ENCODE measurements at places on chromosomes 3 and 15.

DNA sequence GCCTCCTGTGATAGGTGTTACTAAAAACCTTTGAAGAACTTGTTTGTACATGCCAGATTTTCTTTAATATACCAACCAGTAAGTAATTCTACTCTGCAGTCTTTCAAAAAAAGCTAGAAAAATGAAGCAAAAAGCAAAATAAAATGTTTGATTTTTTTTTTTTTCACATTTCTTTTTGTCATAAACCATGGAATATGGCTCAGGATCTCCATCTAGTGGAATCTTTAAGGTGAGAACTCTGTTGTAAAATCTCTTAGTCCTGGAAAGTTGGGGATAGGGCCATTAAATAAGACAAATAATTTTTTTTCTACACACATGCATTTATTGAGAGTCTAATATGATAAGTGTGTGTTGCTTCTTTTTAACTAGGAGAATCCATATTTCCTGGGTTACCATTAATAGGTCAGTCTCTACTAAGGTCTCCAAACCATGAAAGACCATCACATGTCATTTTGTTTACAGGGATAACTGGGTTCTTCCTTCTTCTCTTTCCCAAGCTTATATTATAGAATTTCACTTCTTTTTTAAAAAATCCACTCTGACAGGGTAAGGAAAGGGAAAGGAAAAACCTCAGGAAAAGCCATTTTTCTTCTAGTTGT is 84.6 kb downstream of the SLC9A9 start:
- no peak for DNase-seq

DNA sequence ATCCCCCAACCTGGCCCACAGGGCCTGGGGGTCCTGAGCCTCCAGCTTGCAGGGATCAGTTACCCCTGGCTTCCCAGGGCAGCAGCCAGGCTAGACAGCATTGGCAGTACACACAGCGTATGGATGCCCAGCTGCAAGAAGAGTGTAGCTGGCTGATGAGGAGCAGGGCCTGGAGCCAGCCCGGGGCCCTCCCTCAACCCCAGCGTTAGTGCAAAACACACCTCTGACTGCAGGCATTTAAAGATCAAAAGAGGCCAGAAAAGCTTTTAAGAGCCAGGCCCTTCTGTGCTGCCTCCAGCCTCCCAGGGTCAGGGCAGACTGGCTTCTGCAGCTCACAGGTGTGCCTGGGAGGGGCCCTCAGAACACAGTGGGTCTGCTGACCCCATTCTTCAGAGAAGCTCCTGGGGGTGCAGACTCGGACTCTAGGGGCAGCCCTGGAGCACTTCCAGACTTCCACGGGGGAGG is 110.6 kb downstream of the ETFA start:
- DNase-seq, result no peak

DNA sequence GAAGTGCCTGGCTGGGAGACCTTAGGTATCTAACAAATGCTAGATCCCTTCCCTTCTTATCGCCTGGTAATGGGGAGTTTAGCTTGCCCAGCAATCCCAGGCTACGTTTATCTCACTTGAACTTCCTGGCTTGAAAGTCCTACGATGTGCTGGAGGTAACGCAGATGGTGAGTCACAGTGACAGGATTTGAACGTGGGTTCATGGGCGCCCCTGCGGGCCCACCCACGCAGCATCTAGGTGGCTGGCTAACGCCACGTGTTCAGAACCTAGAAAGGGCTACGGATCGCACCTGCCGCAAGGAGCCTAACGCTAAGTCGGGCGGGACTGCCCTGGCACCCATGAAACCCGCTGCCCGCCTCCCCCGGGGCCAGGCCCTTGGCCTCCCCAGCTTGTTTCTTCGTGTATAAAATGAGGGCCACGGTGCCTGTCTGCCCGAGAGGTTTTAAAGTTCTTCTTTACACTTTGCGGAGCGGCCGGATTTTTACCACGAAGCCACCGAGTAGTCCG is 600 bp upstream of the USP3 start:
- peak; percentile 94 for DNase-seq

DNA sequence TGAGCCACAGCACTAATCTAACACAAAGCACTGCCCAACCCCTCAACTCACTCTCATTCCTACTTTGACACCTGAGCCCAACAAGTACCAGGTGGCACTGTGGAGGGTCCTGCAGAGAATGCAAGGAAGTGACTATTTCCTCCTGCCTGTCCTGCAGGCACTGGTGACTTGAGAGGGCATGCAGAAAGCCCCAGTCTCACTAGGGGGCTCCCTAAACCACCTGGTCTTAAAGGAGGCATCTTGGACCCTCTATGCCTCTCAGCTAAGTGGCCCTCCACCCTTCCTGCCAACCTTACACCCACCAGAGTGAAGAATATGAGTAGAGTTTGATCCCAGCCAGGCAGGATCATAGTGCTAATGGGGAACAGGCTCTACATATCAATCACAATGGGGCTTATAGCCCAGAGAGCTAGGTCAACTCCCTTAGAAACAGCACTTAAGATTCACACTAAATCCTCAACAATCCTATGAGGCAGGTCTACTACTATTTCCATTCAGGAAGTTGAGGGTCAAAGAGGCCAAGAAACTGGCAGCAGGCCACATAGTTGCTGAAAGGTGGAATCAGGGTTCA is 15.2 kb downstream of the TRAIP start:
- DNase-seq, result peak; percentile 37

Measured in activated CD4-positive, alpha-beta T cell treated with anti-CD3 and anti-CD28 coated beads for 36 hours (primary cell).